Progenitor cell of endocrine pancreas (in vitro differentiated cells): ENCODE measurements at places on chromosomes 12 and 14. TPM values are rescaled to one million over a fixed set of nuclear protein-coding genes. Genes with fewer than 3 reads are reported as not detected.

Gene WASHC3
- total RNA-seq: 14.5 and 16.8 TPM in 2 replicates

Gene GPD1
- 2.0 and 2.1 TPM in 2 replicates for total RNA-seq

Gene PTPN6
- 65.4 and 70.2 TPM in 2 replicates for total RNA-seq

Gene ADSS1
- total RNA-seq: 8.9 and 9.7 TPM in 2 replicates

Gene LRRIQ1
- total RNA-seq: 11.3 and 13.1 TPM in 2 replicates

Gene RECQL
- total RNA-seq: 36.6 and 37.7 TPM in 2 replicates

Gene TSHR
- total RNA-seq: 0.24 TPM in 1 of 2 replicates, not detected in the other

Gene OTUB2
- total RNA-seq: 7.0 and 7.4 TPM in 2 replicates

Gene IRAK3
- total RNA-seq: 0.02 TPM in 1 of 2 replicates, not detected in the other

Gene GPR135
- total RNA-seq: 3.0 and 3.4 TPM in 2 replicates

Gene OS9
- 197 and 204 TPM in 2 replicates for total RNA-seq

Gene OR4Q2
- not detected in 2 replicates for total RNA-seq

Gene BMP4
- 2.7 and 7.5 TPM in 2 replicates for total RNA-seq

Gene RIMBP2
- total RNA-seq: 31.1 and 31.6 TPM in 2 replicates

Gene PLEKHD1
- 1.5 and 2.0 TPM in 2 replicates for total RNA-seq

Gene SLC25A47
- total RNA-seq: not detected in 2 replicates

Gene SLC17A8
- 1.2 and 1.5 TPM in 2 replicates for total RNA-seq

Gene KERA
- not detected in 2 replicates for total RNA-seq

Gene MMP19
- 0.62 and 0.89 TPM in 2 replicates for total RNA-seq

Gene OTOGL
- total RNA-seq: 0.11 and 0.31 TPM in 2 replicates

Gene HNF1A
- 13.7 and 15.1 TPM in 2 replicates for total RNA-seq

Gene TAS2R7
- total RNA-seq: not detected in 2 replicates

Gene GPR68
- 0.31 and 0.87 TPM in 2 replicates for total RNA-seq

Gene IL22
- total RNA-seq: not detected in 2 replicates

Gene LMNTD1
- total RNA-seq: not detected in 2 replicates

Gene ERP27
- 22.8 and 23.1 TPM in 2 replicates for total RNA-seq

Gene TMEM30B
- 28.1 and 29.4 TPM in 2 replicates for total RNA-seq

Gene SYNDIG1L
- total RNA-seq: 0.29 and 0.34 TPM in 2 replicates

Gene AQP6
- 0.29 TPM in 1 of 2 replicates, not detected in the other for total RNA-seq

Gene SERPINA10
- total RNA-seq: 2.6 and 3.2 TPM in 2 replicates

Gene GZMB
- not detected in 2 replicates for total RNA-seq

Gene INHBC
- 0.16 TPM in 1 of 2 replicates, not detected in the other for total RNA-seq

Gene CABP1
- 0.19 and 0.49 TPM in 2 replicates for total RNA-seq

Gene AHNAK2
- total RNA-seq: 1.1 and 1.2 TPM in 2 replicates

Gene PHETA1
- 31.3 and 32.9 TPM in 2 replicates for total RNA-seq

Gene TMEM63C
- 1.6 and 1.8 TPM in 2 replicates for total RNA-seq

Gene KCNK13
- not detected in 2 replicates for total RNA-seq
